Cerebellum (tissue), 4 donors: ENCODE measurements at places on chromosomes 3 and 15.
A peak's percentile ranks its signal among the peaks of the same experiment; 100 is the strongest.

DNA sequence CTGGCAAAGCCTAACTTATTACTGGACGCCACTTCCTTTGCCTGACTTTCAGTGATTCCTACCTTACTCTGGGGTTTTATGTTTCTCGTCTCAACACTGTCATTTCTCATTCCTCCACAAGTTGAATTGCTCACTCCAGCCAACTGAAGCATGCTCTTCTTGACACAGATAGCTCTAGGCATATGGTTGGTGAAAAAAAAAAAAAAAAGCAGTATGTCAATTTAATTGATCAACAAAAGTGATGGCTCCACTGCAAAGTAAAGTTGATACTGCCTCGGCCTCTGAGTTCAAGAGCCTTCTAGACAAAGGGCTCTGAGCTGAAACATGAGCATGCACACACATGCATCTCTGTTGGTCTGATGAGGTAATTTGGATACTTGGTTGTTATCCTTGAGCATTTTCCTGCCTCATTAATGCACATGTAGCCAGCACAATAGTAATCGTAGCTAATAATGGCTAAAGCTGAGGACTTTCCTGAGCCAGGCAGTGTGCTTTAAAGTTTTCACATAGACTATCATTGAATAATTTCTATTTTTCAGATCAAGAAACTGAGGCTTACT is 21.4 kb upstream of the UBE2Q2 start:
- no peak for DNase-seq

DNA sequence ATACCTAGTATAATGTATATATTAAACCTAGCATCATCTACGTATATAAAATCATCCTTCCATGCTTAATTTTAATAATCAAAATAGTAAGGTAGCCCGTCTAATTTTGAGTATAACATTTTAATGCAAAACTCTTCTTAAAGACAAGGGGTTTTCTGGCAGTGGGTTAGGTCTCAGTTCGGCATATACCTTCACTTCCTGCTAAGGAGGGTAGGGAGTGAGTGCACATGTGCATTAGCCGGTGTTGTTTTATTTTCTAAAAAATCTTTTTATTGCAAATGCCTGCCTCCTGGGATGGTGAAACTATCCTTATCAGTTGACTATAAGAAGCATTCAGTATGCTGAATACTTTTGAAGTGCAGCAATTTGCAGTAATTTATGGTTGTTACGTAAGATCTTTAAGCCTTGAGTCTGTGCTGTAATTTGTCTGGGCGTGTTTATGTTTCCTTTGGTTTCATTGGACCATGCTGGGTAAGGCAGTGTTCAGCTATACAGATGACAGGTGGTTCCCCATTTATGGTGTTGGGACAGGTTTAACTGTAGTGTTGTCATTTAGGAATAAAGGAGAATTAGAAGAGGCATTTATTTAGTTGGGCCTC is 11.7 kb downstream of the ARHGEF26 start:
- no peak for DNase-seq

DNA sequence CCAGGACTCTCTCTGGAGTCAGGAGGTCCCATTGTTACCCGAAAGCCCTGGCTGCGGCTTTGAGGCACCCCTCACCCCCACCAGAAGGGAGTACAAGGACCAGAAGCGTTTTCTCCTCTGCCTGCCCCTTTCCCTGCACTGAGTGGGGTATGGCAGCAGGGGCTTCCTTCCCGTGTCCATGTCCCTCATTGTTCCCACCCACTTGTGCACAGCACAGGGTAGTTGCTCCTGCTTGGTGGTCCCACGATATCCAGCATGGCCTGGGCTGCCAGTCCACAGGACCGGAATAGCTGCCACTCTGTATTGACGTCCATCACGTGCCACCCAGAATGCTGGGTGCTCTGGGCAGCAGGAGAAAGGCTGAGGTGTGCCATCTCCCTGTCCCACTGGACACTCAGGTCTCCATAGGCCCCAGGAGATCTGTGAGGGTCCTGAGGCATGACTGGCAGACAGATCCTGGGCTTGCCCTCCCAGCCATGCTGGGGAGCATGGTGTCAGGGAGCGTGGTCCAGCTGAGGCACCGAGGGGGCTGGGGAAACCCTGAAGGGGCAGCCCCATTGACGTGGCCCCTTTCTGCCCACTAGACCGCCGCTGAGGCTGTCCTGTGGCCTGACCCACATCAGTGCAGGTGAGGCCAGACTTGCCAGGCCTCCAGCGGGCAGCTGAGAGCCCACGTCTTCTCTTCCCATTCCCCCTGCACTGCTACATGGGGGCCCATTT is 45.3 kb upstream of the SEC22A start:
- no peak for DNase-seq

GRCh38 chr15:86322629-86323028 is 243.0 kb downstream of the AGBL1 start:
- DNase-seq = no peak

DNA sequence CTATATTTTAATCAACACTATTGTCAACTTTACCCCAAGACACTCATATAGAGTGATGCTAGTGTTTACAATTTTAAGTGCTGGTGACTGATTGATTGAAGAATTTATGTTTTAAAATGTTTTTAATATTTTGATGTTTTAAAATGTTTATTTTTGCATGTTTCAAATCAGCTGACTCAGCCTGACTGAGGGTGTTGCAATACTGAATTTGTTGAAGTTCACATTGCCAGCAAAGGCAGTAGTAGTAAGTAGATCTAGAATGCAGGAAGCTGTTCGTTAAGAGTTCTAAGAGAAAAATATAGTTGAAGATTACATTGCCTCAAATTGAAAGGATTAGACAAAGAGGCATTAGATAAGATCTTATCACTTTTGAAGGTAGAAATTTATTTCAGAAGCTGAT is 977.6 kb downstream of the IGSF11 start:
- no peak for DNase-seq

DNA sequence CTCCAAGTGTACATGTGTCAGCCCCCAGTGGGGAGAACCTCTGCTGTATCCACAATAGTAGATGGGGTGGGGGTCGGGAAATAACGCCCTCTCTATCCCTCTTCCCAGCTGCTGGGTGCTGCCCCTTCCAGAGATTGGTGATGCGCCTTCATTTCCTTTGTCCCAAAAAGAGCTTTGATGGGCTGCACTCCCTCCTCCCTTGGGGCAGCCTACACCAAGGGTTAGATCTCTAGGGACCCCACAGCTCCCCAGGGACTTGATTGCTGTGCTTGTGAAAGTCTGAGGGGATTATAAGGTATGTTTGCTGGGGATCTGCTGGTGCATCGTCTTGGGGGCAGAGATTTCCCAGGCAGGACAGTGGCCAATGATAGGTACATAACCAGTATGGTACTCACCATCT is 105.3 kb downstream of the UNC13C start:
- DNase-seq = no peak

- no peak for DNase-seq
Measured at GRCh38 chr3:120459196-120459595, 8.4 kb upstream of the FSTL1 start.

DNA sequence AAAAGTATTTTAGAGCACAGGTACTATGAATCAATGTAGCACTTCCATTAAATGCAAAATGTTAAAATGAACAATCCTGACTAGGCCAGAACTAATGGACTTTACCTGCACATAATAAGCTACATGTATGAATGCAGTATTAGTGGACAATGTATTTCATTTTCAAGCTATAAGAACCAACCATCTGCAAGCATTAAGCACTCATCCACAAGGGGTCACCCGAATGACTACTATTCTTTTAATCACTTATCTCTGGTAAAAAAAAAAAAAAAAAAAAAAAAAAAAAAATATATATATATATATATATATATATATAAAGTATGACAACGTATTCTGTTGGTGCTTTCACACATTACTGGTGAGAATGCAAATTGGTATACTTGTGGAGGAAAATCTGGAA is 7.2 kb downstream of the HERC1 start:
- DNase-seq = no peak

DNA sequence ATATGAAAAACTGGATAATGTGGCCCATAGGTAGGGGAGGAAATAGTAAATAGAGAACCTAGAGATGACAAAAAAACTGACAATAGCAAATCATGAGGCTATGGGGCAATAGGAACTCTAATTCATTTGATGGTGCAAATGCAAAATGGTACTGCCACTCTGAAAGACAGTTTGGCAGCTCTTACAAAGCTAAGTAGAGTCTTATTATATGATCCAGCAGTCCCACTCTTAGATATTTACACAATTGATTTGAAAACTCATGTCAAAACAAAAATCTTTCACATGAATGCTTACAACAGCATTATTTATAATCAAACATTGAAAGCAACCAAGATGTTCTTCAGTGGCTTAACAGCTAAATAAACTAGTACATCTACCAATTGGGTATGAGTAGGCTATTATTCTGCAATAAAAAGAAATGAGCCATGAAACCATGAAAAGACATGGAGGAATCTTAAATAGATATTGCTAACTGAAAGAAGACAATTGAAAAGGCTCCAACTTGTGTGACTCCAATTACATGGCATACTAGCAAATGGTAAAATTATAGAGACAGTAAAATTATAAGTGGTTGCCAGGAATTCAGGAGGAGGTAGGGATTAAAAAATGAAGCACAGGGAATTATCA is 321.8 kb upstream of the STAC start:
- DNase-seq = no peak

- DNase-seq = no peak
Measured at GRCh38 chr3:18556503-18557135, 131.5 kb upstream of the SATB1 start.

- DNase-seq = no peak
Measured at GRCh38 chr15:26115229-26115943, 252.3 kb upstream of the ATP10A start.

- DNase-seq = no peak
Measured at GRCh38 chr15:48802257-48802656, 8.6 kb downstream of the CEP152 start.

DNA sequence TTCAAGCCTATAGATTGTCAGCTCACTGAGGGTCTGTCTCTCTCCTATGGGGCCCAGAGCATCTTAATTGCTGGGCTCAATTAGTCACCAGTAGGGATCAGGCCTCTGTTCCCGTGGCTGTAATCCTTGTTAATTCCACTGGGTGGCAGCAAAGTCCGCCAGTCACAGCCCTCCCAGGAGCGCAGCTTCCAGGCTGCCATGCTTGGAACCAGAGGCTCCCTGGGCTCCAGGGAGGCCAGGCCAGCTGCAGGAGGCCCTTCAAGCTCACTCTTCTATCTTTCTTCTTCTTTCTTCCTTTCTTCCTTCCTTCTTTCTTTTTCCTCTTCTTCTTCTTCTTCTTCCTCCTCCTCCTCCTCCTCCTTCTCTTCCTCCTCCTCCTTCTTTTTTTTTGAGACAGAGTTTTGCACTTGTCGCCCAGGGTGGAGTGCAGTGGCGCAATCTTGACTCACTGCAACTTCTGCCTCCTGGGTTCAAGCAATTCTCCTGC is 14.4 kb downstream of the RNU5B-1 start:
- DNase-seq = peak; percentile 92

DNA sequence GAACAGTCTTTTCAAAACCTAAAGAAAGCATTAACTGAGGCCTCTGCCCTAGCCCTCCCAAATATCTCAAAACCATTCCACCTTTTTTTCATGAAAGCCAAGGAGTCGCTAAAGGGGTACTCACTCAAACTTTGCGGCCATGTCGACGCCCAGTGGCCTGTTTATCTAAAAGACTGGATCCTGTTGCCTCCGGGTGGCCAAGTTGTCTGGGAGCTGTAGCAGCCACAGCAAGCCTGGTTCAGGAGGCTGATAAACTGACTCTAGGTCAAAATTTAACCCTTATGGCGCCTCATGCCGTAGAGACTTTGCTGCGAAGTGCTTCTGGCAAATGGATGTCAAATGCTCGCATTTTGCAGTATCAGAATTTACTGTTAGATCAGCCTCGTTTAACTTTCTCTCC is 39.5 kb downstream of the ZBTB11 start:
- no peak for DNase-seq

DNA sequence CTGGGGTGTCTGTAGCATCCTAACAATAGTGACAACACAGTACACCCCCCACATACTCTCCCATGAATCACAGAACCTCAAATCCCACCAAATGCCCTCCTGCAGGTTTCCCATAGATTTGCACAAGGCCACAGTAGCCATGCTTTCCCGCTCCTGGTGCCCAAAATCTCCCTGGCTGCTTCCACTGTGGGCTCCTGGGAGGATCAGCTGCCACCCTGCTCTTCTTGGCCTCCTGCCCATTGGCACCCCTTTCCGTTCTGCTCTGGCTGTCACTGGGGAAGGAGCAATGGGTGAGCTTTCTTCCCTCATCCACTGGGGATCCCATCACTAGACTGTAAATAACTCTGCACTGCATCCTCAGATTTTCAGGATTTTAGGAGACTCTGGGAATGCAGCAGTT is 92.1 kb upstream of the SLC24A5 start:
- no peak for DNase-seq

- no peak for DNase-seq
Measured at GRCh38 chr15:70882361-70882760, 9.9 kb downstream of the THAP10 start.

DNA sequence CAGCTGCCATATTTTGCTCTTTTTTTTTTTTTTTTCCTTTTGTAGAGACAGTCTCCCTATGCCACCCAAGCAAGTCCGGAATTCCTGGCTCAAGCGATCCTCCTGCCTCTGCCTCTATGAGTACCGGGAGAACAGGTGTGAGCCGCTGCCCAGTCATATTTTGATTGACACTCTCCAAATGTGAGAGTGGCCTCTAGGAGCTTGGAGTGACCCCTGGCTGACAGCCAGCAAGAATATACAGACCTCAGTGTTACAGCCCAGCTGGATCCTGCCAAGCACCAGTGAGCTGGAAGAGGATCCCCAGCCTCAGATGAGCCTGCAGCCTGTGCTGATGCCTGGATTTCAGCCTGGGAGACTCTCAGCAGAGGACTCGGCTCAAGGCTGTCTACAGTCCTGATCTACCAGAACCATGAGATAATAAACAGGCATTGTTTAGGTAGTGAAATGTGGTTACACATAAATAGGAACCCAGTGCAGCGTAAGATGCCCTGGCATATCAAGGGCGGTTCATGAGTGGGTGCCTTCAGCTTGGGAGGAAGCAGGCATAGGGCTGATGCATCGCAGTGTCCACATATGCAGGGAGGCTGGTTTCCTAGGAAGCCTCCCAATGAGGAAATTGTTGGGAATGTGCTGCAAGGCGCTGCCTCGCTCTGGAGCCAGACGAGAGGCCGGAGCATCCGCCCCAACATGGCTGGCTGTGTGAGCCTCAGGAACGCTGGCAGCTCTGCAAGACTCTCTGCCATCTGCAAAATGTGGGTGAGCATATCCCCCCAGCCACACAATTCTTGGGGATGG is 38.9 kb upstream of the ATP10A start:
- no peak for DNase-seq
